SJSA1 (cell line): ENCODE measurements at places on chromosomes 12 and 14. TPM values are rescaled to one million over a fixed set of nuclear protein-coding genes. Genes with fewer than 3 reads are reported as not detected.
A peak's percentile ranks its signal among the peaks of the same experiment; 100 is the strongest.

The UNC79 gene
- total RNA-seq: 0.05 and 0.13 TPM in 2 replicates

DNA sequence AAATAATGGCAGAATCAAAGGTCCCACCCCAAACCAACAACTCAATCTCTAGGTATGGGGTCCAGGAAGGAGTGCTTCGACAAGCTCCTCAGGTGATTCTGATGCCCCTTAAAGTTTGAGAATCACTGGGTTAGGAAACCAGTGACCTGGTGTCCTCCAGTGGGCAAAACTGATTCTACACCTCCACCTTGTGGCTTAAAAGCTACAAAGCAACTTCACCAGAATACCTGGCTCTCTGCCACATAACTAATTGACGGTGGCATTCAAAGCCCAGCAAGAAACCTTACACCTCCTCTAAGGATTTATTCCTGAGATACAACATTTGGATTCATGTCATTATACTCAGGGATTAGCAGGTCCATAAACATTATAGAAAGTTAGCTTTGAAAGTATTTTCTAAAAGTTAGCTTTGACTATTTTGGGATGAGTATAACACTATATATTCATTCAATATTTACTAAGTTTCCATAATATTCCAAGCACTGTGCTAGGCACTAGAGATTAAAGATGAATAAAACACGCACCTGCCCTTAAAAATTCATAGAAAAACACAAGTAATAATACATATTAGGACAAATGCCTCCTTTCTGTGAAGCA, 45.4 kb downstream of the DCAF5 start:
- DNase-seq: peak; percentile 61

The CREBL2 gene
- 13.6 and 16.4 TPM in 2 replicates for total RNA-seq

- DNase-seq: no peak
Observed at GRCh38 chr14:103330536-103330935, 3.5 kb upstream of the EIF5 start.

- DNase-seq: no peak
Observed at GRCh38 chr14:97379091-97379531, 581.9 kb downstream of the VRK1 start.
